ENCODE measurements at places on chromosomes 4 and X. TPM values are rescaled to one million over a fixed set of nuclear protein-coding genes. Genes with fewer than 3 reads are reported as not detected.

Gene NKAP
- 8.9 TPM for total RNA-seq

GRCh38 chr4:6772223-6772928 is 10.2 kb upstream of the KIAA0232 start:
- no peak for DNase-seq

GRCh38 chr4:58665649-58666048 is 1555.5 kb upstream of the IGFBP7 start:
- no peak for DNase-seq

- no peak for DNase-seq
Measured at GRCh38 chrX:81241753-81242152, 39.9 kb downstream of the SH3BGRL start.

Gene CLDN22
- not detected for total RNA-seq

DNA sequence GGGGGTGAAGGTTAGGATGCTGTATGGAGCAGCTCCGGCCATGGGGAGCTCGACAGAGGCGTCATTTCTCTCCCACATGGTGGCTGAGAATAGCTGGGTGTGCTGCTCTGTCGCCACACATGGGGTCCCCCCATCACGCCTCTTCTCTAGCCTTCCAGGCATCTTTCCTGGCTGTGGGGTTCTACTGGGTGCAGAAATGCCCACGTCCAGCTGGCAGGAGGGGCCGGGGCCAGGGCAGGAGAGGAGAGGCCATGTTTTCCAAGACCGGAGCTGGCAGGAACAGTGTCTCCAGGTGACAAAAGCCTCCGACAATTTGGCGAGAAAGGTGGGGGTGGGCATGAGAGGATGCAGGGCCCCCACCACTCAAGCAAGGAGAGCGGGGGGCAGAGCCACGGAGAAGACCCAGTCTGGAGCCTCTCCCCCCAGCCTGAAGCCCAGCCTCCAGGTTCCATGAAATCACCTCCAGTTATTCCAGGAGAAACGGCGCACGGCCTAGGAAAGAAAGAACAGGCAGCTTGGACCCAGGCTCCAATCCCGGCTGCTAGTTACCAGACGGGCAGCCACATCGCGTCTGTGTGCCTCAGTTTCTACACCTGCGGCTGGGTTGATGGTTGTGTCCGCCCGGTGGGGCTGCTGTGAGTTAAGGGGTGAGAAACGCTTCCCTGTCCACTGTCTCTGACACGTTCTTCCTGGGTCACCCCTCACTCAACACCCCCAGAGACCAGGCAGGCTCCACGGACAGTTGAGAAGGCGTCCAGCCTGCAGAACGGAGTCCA is 27.4 kb upstream of the SPON2 start:
- DNase-seq, result no peak

DNA sequence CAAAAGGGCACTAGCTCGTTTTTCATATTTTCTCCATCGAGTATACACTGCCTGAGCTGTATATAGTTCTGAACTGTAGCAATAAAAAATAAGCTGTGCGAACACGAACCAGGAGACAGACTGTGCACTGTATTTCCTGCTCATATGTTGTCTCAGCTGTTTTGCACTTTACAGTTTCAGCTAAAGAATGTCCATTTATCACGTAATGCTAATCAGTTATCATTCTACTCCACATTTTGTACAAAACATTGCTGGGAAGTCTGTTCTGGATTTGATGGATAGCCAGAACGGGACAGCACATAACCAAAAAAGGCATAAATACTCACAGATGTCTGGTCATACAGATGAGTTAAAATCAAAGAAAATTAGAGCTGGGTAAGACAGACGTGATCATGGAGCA is 315.5 kb upstream of the ADGRL3 start:
- no peak for DNase-seq

DNA sequence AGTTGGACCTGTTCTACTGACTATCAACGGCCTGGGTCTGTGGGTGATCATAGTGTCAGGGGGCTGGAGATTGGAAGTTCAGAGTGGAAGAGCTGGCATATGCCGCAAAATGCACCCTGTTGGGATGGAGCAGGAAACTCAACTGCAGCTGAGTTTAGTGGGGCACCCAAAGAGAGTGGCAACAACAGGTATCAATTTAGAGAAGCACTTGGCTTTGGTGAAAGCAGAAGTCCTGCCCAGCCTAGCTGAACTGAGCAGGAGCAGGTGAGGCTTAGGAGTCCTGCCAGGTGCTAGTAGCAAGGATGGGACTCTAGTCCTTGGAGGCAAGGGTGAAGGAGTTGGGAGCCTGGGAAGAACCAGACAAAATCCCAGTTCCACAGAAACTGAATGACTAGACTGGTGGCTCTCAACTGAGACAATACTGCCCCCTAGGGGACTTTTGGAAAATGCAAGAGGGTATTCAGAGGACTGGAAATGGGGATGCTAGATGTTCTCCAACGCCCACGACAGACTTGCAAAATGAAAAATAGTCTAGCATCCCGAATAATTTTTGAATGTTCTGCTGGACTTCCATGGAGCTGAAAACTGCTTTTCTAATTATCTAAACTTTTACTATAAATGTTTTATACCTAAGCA is 49.4 kb downstream of the RTL9 start:
- DNase-seq, result no peak

Gene OPHN1
- 50.8 TPM for total RNA-seq

GRCh38 chr4:41142376-41143310 is 71.7 kb downstream of the APBB2 start:
- DNase-seq, result no peak

DNA sequence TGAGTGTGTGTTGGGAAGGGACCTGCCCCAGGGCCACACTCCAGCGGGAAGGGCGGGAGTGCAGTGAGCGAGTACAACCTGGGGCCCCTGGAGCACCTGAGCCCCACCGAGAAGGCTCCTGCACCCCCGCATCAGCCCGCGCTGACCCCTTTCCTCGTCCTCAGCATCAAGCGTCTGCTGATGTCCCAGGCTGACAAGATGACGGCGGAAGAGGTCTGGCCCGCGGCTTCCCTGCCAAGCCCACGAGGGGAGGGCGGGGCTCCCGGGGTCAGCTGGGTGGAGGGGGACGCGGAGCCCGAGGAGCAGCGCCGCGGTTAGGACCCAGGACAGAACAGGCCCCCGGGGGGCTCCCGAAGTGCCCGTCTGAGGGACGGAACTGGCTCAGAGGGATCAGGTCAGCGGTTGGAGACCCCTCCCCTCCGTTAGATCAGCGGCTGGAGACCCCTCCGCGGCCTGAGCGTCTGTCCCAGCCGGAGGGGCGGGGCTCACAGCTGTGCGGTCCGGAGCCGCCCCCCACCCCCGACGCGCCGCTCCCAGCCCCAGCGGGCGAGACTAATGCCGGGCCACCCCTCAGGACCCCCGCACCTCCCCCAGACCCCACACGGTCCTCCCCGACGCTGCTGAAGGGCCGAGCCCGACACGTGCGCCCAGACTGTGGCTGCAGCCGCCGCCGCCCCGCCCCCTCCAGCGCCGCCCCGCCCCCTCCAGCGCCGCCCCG is 6.7 kb downstream of the MYL5 start:
- no peak for DNase-seq

GRCh38 chrX:40145001-40145922 is 47.5 kb upstream of the BCOR start:
- no peak for DNase-seq

GRCh38 chr4:151674804-151675391 is 85.9 kb downstream of the GATB start:
- DNase-seq, result peak; percentile 49

- DNase-seq, result no peak
Measured at GRCh38 chr4:3215733-3216132, 33.2 kb upstream of the MSANTD1 start.

Gene CHRDL1
- 14.7 TPM for total RNA-seq

- no peak for DNase-seq
Measured at GRCh38 chrX:150334100-150334499, 29.0 kb upstream of the MAMLD1 start.

Gene TLR10
- total RNA-seq, result 2.5 TPM

Gene ARSJ
- total RNA-seq, result 0.31 TPM

Gene TENM3
- 44.9 TPM for total RNA-seq

- no peak for DNase-seq
Measured at GRCh38 chr4:968621-969394, 4.6 kb downstream of the DGKQ start.

Gene FAM149A
- total RNA-seq, result 38.8 TPM

DNA sequence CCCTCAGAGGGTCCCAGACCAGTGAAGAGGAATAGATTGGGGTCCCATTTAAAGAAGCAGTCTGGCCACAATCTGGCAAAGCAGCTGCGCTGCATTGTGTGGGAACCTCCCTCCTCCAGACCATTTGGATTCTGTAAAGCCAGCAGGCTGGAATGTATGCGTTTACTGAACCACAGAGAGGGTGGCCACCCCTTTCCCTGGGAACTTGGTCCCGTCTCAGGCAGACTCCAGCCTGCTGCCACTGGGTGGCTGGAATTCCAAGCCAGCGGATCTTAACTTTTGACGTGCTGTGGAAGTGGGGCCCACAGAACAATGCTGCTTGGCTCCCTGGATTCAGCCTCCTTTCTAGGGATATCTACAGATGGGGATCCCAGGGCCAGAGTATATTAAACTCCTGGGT is 307.2 kb downstream of the DACH2 start:
- no peak for DNase-seq

DNA sequence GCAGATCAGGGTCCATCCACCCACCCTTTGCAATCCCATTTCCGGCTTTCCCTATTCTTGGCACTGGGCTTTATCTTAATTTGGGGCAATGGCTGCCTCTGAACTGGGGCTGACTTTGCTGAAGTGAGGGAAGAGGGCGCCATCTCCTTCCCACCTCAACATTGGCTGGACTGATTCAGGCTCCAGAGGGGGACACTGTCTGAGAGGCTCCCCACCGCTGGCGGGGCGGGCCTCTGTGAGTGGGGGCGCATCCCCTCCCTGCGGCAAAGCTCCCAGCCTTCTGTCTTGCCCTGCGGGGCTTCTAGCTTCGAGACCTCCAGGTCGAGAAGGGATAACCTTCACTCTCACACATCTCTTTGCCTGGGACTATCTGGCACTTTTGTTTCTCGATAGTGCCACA is 85.8 kb downstream of the PHKA2 start:
- DNase-seq, result no peak

- no peak for DNase-seq
Measured at GRCh38 chrX:9626379-9626778, 139.3 kb downstream of the GPR143 start.

DNA sequence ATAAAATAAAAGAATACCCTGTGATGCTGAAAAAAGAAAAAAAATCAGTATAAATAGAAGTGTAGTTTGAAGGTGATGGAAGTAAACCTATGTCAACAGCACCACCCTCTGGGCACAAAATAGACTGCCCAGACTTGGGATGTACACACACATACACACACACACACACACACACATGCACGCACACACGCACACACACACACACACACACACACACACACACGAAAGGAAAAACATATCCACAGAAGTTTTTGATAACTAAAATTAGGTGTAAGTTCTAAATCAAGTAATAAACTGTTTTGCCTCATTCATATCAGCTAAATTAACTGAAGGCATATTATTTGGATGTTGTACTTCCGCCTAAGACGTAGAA is 40.5 kb downstream of the ANXA5 start:
- no peak for DNase-seq

- no peak for DNase-seq
Measured at GRCh38 chrX:64202808-64203325, 2.6 kb downstream of the AMER1 start.
